Osteocyte (in vitro differentiated cells): ENCODE measurements at places on chromosomes 7 and 10. TPM values are rescaled to one million over a fixed set of nuclear protein-coding genes. Genes with fewer than 3 reads are reported as not detected.
A peak's percentile ranks its signal among the peaks of the same experiment; 100 is the strongest.

Gene CPA4
- 23.6 and 24.7 TPM in 2 replicates for total RNA-seq

Gene FAM180A
- 0.24 and 0.34 TPM in 2 replicates for total RNA-seq

Gene VPS50
- 23.7 and 25.6 TPM in 2 replicates for total RNA-seq

Gene TAS2R60
- not detected in 2 replicates for total RNA-seq

Gene TRIM50
- total RNA-seq = not detected in 2 replicates

Gene PNLIP
- not detected in 2 replicates for total RNA-seq

Gene SPAM1
- total RNA-seq = not detected in 2 replicates

Gene ADAMTS14
- 3.8 and 4.1 TPM in 2 replicates for total RNA-seq

Gene FAM237B
- not detected in 2 replicates for total RNA-seq

- no peaks in the 10 kb centered on the region for H3K27me3 ChIP-seq
- no peaks in the 10 kb centered on the region for H3K4me1 ChIP-seq
- H3K27ac ChIP-seq = no peak overlapping the region
- H3K4me3 ChIP-seq = no peak overlapping the region
Observed at GRCh38 chr10:48431871-48432270, 125.4 kb downstream of the MAPK8 start.

DNA sequence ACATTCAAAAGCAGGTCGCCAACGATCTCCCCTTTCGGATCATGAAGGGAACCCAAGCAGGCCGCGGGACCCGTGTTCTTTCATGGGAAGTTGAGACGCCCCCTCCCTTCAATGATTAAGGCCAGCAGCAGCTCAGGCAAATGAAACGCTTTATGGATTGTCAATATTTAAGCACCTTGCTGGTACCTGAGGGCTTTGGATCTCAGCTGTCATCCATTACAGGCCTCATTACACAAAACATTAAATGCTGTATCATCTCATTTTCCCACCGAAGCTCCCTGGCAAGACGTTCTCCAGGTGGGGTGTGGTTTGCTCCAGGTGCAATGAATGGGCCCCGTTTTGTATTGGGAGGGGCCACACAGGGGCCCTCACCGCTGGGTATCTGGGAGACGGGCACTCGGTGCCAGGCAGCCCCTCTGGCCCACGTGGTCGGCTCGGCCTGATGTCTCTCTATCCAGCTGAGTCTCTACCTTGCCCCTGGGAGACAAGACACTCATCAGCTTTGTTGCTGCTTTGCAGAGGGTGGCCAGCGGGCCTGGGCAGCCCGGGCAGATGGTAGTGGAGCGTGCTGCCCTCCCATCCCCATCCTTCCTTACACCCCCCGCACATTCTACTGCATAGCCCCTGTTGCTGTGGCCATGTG, 456.1 kb upstream of the FOXK1 start:
- H3K4me3 ChIP-seq = no peak overlapping the region
- H3K27me3 ChIP-seq = no peaks in the 10 kb centered on the region
- H3K4me1 ChIP-seq = no peaks in the 10 kb centered on the region
- no peak for DNase-seq
- peaks cover 2% of the 10 kb centered on the region for H3K36me3 ChIP-seq

- H3K27me3 ChIP-seq = no peaks in the 10 kb centered on the region
- H3K36me3 ChIP-seq = no peaks in the 10 kb centered on the region
- peak; percentile 27 for DNase-seq
- peaks cover 20% of the 10 kb centered on the region for H3K4me1 ChIP-seq
- no peak overlapping the region for H3K4me3 ChIP-seq
- H3K27ac ChIP-seq = no peak overlapping the region
Observed at GRCh38 chr10:15295537-15296325, 75.4 kb downstream of the FAM171A1 start.

DNA sequence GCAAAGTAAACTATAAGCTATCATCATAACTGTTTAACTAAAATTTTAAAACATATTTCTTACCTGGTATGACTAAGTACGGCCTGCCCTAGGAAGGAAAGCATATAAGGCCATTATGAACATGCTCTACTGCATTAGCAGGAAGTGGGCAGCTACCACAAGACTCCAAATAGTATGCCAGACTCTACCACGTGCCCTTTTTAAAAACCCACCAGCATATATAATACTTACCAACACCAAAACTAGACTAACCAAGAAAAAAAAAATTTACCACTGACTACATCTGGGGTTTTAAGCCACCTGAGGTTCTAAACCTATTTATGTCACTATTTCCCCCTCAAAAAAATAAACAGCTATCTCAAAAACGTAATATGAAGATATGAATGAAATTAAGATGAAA, 30.1 kb downstream of the NUDCD3 start:
- H3K27me3 ChIP-seq = no peaks in the 10 kb centered on the region
- peaks cover 14% of the 10 kb centered on the region for H3K4me1 ChIP-seq
- H3K36me3 ChIP-seq = peaks cover 19% of the 10 kb centered on the region
- H3K27ac ChIP-seq = no peak overlapping the region
- no peak overlapping the region for H3K4me3 ChIP-seq
- DNase-seq = no peak

DNA sequence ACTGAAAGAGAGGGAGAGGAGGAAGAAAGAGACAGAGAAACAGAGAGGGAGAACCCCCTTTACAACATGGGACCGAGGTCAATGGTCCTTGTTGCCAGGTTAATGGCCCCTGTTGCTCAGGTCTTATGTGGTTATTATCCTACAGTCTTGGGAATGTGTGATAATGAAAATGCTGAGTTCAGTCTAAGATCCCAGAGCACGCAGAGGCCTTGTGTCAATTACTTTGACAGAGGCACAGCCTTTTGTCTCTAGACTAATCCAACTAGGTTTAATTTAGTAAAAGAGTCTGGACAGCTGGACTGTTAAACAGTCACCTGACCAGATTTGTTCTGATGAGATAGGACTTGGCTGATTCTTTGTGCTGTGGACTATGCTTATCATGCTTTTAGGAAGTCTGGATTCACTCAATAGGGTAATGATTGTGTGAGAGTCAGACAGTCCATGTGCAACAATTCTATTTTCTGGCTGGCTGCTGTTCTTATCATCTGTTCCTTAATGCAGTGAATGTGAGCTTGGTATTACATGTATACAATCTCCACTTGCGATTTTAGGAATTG, 157.4 kb upstream of the MAGI2 start:
- no peaks in the 10 kb centered on the region for H3K36me3 ChIP-seq
- no peaks in the 10 kb centered on the region for H3K4me1 ChIP-seq
- H3K27ac ChIP-seq = no peak overlapping the region
- H3K27me3 ChIP-seq = peaks cover 2% of the 10 kb centered on the region

- H3K4me1 ChIP-seq = no peaks in the 10 kb centered on the region
- no peak overlapping the region for H3K27ac ChIP-seq
- H3K27me3 ChIP-seq = no peaks in the 10 kb centered on the region
- no peak overlapping the region for H3K4me3 ChIP-seq
Observed at GRCh38 chr7:9603291-9603690, 1169.9 kb downstream of the NXPH1 start.

DNA sequence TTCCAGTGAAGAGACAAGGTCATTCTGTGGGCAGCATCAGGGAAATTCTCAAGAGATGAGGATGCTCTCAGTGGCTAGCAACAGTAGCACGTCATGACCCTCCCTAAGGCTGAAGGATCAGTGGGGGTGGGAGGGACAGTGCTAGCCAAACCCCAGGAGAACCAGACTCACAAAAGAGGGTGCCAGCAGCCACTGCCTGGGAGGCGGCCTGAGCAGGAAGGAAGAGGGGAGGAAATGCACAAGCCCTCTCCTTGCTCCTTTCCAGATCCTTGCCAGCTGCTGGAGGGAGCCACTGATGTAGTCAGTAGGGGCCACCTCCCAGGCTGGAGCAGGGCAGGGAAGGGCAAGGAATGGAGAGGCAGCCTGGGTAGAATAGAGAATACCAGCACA, 302.7 kb downstream of the RPS24 start:
- no peak overlapping the region for H3K27ac ChIP-seq
- no peaks in the 10 kb centered on the region for H3K36me3 ChIP-seq
- H3K4me3 ChIP-seq = no peak overlapping the region
- H3K4me1 ChIP-seq = peaks cover 24% of the 10 kb centered on the region
- peaks cover 27% of the 10 kb centered on the region for H3K27me3 ChIP-seq

DNA sequence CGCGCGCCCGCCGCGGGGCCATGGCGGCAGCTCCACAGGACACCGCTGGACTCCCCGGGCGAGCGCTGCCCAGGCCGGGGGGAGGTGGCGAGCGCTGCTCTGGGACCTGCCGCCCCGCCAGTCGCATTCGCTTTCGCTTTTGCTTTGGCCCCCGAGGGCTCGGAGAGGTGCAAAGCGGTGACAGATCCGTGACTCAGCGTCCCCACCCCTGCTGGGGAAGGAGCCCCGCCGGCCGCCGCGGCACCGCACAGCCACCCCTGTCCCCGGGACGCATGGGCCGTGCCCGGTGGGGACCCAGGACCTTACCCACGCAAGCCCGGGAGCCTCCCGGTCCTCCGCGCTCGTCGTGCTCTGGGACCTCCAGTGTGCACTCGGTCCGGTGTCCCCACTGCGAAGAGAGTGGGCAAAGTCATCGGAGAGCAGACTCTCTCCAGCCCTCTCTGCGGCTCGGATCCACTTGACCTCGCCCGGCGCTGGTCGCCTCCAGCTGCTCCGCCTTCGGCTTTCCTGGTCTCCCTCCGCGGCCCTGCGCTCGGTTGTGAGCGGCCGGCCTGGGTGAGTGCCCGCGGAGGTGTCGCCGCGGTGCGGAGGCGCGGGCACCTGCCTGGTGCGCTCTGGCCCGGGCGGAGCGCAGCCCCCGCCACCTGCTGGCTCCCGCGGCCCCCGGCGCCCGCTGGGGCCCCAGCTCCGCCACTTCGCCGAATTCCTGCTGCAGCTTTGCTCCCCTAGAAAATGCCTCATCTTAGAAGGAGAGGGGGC, at the start of gene IL15RA:
TSS of gene IL15RA (minus strand) at position 73 of the 759 bp plus-strand sequence. CDS start at position 22, 51 bp downstream.
- peaks cover 9% of the 10 kb centered on the region for H3K4me1 ChIP-seq
- peak; percentile 90 for DNase-seq
- H3K4me3 ChIP-seq = peak within 1 kb of the TSS; percentile 77

GRCh38 chr7:142412551-142413193, 154.8 kb upstream of the PRSS58 start:
- no peak overlapping the region for H3K4me3 ChIP-seq
- no peaks in the 10 kb centered on the region for H3K36me3 ChIP-seq

- no peaks in the 10 kb centered on the region for H3K36me3 ChIP-seq
- H3K4me3 ChIP-seq = no peak overlapping the region
- peaks cover 10% of the 10 kb centered on the region for H3K4me1 ChIP-seq
Observed at GRCh38 chr7:137652721-137653120, 194.1 kb downstream of the DGKI start.

DNA sequence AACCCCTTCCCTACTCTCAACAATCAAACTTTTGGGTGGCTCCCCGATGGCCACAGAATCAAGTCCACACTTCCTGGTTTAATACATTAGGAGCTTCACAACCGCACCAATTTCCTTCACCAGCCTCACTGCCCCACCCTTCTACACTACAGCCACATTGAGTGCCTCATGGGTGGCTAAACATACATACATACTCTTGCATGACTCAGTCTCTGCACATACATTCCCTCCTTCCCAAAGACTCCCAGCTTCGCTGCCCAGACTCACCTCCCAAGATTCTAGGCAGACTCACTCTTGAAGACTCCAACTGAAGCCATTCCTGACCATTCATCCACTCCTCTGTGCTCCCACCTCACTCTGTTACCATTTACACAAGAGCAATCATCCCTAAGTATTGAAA, 15.9 kb downstream of the VPS41 start:
- no peak overlapping the region for H3K4me3 ChIP-seq
- peaks cover 4% of the 10 kb centered on the region for H3K4me1 ChIP-seq
- no peak overlapping the region for H3K27ac ChIP-seq
- DNase-seq = no peak
- no peaks in the 10 kb centered on the region for H3K27me3 ChIP-seq

DNA sequence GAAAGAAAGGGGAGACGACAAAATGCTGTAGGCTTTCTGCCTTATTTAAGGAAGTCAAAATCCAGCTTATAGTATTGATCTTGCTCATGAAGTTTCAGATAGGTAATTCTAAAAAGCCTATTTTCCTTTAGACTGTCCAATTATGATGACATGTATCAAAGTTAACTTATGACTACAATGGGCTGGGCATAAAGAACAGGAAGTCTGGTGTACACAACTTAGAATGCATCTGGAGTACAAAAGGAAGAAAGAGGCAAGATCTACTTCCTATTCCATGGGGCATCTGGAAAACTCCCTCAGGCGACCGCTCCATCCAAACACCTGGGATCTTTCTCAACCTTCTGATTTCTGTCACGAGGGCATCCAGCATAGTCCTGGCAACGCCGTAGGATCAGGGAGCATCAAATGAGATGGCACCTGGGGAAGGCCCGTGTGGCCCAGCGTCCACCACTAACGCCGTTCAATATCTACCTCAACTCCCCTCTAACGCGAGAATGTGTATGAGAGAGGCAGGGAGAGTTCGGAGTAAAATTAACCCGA, 512 bp downstream of the FAM24B start:
- H3K27me3 ChIP-seq = peaks cover 6% of the 10 kb centered on the region
- no peak overlapping the region for H3K27ac ChIP-seq
- no peaks in the 10 kb centered on the region for H3K36me3 ChIP-seq
- no peak overlapping the region for H3K4me3 ChIP-seq

GRCh38 chr10:118032564-118032963, 14.2 kb downstream of the RAB11FIP2 start:
- peaks cover 19% of the 10 kb centered on the region for H3K4me1 ChIP-seq
- H3K36me3 ChIP-seq = peaks cover 12% of the 10 kb centered on the region
- H3K27me3 ChIP-seq = no peaks in the 10 kb centered on the region
- H3K27ac ChIP-seq = no peak overlapping the region
- no peak overlapping the region for H3K4me3 ChIP-seq
- no peak for DNase-seq

- H3K36me3 ChIP-seq = no peaks in the 10 kb centered on the region
- peaks cover 3% of the 10 kb centered on the region for H3K27me3 ChIP-seq
- no peak overlapping the region for H3K27ac ChIP-seq
- DNase-seq = no peak
- no peak overlapping the region for H3K4me3 ChIP-seq
- peaks cover 25% of the 10 kb centered on the region for H3K4me1 ChIP-seq
Observed at GRCh38 chr10:99374526-99374925, 45.4 kb downstream of the CNNM1 start.

- no peak overlapping the region for H3K4me3 ChIP-seq
- peaks cover 49% of the 10 kb centered on the region for H3K4me1 ChIP-seq
- peak overlapping the region; percentile 96 for H3K27ac ChIP-seq
- H3K36me3 ChIP-seq = no peaks in the 10 kb centered on the region
- no peaks in the 10 kb centered on the region for H3K27me3 ChIP-seq
Observed at GRCh38 chr10:486666-487322, 202.7 kb downstream of the DIP2C start.

GRCh38 chr7:1344981-1345701, 112.5 kb downstream of the UNCX start:
- no peaks in the 10 kb centered on the region for H3K4me1 ChIP-seq
- H3K27me3 ChIP-seq = peaks cover 7% of the 10 kb centered on the region

DNA sequence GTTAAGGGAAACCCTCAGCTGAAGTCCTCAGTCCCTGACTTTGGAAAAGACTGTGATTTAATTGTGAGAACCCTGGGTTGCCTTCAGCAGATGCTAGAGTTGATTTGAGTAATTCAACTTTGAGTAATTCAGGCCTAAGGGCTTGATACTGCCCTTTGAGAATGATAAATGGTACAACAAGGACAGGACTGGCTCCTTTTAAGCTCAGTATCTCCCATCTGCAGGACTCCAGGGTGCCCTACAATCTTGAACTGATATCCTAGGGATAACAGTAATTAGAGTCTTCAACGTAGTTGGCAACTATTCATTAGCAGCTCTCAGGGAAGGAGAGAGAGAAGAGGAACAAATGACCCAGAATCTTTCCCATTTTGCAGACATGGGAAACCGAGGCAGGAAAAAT, 186.4 kb downstream of the GATA3 start:
- H3K27ac ChIP-seq = no peak overlapping the region
- no peak for DNase-seq
- H3K4me3 ChIP-seq = no peak overlapping the region
- H3K36me3 ChIP-seq = no peaks in the 10 kb centered on the region
